ENCODE measurements at places on chromosomes 5 and 9.

GRCh38 chr9:69253057-69253456, 72.0 kb upstream of the ENTREP1 start:
- DNase-seq = no peak

GRCh38 chr5:95296291-95296690, 11.4 kb upstream of the MCTP1 start:
- DNase-seq = no peak

DNA sequence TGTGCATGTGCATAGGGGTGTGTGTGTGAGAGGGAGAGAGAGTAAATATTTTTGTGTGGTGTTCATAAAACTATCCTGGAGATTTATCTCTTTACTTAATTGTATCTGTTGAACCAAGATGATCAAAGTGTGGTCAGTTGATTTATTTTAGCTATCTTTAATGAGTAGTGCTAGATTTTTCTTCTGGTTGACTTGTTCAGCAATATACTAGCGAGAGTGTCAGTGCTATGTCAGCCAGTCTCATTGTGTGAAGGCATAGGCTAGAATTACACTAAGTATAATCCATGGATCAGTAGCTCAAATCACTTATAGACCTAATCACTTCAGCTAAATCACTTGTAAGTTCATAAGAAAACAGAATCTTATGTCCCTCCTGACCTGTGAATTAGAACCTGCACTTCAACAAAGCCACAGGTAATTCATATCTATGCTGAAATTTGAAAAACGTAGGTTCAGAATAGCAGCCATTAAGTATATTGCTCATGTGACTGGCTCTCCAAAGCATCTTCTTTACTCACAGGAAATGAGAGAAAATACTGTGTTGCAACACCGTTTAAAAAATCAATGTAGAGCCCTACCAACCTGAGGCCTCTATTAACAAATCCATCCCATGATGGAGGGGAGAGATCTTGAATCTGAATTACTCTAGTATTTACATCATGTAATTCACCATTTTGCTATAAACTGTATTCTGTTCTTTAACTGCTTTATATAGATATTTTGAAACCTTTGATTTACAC, 203.1 kb upstream of the ACTBL2 start:
- no peak for DNase-seq

DNA sequence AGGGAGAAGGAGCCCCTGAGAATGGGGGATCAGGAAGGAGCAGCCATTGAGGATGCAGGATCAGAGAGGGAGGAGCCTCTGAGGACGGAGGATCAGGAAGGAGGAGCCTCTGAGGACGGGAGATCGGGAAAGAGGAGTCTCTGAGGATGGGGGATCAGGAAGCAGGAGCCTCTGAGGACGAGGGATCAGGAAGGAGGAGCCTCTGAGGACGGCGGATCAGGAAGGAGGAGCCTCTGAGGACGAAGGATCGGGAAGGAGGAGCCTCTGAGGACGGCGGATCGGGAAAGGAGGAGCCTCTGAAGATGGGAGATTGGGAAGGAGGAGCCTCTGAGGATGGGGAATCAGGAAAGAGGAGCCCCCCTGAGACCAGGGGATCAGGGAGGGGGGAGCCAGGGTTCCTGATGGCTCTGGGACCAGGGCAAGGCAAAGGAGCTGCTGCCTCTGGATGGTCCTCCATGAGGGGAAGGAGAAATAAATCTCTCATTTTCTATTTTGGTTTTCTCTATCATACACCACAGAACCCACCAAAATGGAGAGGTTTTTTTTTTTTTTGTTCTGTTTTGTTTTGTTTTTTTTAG, 22.6 kb upstream of the SARDH start:
- DNase-seq = no peak

GRCh38 chr9:95206143-95206542, 111.4 kb downstream of the FANCC start:
- DNase-seq = no peak

- no peak for DNase-seq
These were observed 127.3 kb upstream of the NR4A3 start for GRCh38 chr9:99694393-99694792.

DNA sequence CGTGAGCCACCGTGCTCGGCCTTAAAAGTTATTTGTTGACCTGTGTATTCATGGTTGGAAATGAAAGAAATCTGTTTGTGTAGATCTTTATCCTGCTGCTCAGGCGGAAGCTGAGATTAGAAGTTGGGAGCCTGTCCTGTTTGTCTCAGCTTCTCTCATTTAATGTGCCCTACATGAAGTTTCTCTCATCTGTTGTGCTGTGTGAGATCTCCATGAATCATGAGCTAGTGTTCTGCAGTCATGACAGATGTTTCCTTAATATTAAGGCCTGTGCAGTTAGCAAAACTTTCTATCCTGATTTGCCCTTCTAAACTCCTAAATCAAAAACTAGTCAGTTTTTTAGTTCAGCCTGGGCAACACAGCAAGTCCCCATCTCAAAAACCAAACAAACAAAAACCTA, 59.5 kb downstream of the FAM78A start:
- no peak for DNase-seq

GRCh38 chr5:119322948-119323537, 32.8 kb upstream of the TNFAIP8 start:
- peak; percentile 49 for DNase-seq

DNA sequence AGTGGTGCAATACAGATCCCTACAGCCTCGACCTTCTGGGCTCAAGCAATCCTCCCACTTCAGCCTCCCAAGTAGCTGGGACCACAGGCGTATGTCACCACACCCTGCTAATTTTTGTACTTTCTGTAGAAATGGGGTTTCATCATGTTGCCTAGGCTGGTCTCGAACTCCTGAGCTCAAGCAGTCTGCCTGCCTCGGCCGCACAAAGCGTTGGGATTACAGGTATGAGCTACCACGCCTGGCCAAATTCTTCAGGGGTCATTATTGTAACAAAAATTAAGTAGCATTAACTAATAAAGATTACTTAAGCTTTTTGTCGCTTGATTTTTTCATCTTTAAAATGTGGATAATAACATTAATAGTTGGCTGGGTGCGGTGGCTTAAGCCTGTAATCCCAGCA, 195.3 kb upstream of the IER5L start:
- DNase-seq = no peak

- DNase-seq = no peak
These were observed 156.4 kb upstream of the RUSC2 start for GRCh38 chr9:35333551-35333950.

DNA sequence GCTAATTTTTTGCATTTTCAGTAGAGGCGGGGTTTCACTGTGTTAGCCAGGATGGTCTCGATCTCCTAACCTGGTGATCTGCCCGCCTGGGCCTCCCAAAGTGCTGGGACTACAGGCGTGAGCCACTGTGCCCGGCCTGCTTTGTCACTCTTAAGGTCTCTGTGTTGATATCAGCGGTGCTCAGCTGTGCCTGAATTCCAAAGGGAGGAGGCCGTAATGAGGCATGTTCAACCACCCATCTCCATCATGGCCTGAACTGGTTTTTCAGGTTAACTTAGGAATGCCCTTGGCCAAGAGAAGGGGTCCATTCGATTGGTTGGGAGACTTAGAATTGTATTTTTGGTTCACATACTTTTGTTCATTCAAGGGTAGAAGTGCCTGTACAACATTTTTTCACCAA, 22.0 kb downstream of the HSD17B3 start:
- DNase-seq = no peak

DNA sequence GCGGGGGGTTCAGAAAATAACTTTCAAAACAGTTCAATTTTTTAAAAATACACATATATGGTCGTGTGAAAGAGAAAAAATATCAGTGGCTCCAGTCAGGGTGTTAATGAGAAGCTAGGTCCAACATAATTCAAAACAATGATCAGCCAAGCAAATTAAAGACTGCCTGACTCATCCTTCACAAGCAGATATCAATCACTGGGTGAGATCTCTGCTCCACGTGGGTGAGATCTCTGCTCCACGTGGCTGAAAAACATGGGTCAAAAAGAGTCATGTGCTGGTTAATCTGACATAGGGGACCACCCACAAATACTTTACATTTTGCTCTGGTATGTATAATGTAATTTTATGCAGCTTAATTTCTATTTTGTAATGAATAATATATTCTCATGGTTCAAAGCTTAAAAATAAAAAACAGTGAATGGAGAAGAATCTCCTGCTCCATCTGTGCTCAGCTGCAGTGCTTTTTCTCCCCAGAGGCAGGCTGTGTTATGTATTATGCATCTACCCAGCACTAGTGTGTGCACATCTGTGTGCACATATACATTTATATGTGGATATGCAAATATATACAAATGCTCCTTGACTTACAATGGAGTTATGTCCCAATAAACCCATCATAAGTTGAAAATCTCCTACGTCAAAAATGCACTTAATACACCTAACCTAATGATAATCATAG, 93.1 kb upstream of the S1PR3 start:
- no peak for DNase-seq

- no peak for DNase-seq
These were observed 6.3 kb downstream of the NR4A3 start for GRCh38 chr9:99828054-99828416.

DNA sequence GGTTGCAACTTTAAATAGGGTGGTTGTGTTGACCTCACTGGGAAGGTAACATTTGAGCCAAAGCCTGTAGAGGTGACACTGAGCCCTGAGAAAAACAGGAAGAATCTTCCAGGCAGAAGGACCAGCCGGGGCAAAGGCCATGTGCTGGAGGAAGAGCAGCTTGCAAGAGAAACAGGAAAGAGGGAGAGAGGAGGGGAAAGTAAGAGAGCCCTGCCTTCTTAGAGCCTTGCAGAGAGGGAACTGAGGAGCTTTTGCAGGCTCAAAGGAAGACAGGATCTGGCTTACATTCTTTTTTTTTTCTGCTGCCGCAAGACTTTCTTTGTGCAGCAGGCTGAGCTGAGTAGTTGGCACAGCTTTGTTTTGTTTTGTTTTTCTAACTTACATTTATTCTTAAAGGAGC, 17.4 kb downstream of the C9orf153 start:
- no peak for DNase-seq

DNA sequence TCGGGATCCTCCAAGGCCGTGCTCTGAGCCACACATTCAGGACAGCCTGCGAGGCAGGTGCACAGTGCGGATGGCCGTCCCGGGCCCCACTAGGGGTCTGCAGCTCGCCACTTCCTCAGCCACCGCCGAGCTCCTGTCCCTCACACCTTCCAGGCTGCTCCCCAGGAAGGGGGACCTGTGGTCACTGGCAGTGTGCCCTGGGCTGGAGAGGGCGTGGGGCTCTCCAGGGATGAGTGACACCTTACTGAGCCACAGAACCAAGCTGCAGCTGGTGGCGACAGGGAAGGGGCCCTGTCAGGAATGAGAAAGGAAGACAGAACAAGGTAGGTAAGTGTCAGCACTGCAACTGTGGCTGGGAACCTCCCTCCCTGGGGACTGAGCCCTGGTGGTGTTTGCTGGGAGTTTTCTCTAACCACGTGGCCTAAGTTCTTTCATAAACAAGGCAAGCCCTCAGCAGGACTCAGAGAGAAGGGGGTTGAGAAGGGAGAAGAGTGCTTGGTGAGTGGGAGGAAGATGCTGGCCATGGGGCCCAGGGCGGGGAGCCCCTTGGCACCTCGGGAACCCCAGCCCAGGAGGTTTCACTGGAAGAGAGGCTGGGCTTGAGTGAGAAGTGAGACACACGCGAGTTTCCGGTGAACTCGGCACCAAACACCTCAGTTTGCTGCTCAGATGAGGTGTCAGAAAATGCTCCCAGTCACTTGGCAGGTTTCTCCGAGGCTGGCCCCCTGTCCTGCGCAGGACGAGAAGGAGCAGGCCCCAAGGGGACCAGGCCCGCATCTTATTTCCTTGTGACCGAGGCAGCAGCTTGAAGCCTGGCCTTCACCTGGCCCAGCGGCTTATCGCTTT, 5.2 kb downstream of the IL13 start:
- DNase-seq = peak; percentile 73

DNA sequence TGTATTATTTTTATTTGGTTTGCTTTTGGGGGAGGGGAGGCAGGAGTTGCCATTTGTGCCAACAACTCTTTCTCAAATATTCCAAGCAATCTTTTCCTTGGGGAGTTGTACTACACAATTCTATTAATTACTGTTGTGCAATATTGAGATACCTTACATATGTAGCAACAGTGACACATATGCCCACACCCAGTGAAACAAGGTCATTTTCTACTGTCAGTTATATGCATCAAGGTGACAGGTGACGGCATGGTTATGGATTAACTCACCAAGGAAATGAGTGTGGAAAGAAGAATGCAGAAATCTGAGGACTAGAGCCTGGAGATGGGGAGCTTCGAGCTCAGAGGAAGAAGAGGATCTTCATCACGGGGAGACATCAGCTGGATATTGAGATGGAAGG, 17.9 kb upstream of the MSMP start:
- no peak for DNase-seq

DNA sequence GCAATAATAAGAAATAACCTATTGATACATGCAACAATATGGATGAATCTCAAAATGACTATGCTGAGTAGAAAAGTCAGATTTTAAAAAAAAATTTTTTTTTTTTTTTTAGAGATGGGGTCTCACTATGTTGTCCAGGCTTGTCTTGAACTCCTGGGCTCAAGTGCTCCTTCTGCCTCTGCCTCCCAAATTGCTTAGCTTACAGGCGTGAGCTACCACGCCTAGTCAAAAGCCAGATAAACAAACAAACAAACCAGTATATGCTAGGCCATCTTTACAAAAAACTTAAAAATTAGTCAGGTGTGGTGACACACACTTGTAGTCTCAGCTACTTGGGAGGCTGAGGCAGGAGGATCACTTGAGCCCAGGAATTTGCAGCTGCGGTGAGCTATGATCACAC, 79.0 kb downstream of the MED27 start:
- no peak for DNase-seq

GRCh38 chr5:34608859-34609648, 47.1 kb upstream of the RAI14 start:
- no peak for DNase-seq

GRCh38 chr5:155316070-155316714, 302.6 kb downstream of the KIF4B start:
- no peak for DNase-seq

GRCh38 chr5:17352223-17352622, 134.8 kb downstream of the BASP1 start:
- no peak for DNase-seq

- DNase-seq = no peak
These were observed 47.1 kb upstream of the RICTOR start for GRCh38 chr5:39121315-39121714.

- DNase-seq = no peak
These were observed 218.2 kb downstream of the GADD45G start for GRCh38 chr9:89822996-89823395.

DNA sequence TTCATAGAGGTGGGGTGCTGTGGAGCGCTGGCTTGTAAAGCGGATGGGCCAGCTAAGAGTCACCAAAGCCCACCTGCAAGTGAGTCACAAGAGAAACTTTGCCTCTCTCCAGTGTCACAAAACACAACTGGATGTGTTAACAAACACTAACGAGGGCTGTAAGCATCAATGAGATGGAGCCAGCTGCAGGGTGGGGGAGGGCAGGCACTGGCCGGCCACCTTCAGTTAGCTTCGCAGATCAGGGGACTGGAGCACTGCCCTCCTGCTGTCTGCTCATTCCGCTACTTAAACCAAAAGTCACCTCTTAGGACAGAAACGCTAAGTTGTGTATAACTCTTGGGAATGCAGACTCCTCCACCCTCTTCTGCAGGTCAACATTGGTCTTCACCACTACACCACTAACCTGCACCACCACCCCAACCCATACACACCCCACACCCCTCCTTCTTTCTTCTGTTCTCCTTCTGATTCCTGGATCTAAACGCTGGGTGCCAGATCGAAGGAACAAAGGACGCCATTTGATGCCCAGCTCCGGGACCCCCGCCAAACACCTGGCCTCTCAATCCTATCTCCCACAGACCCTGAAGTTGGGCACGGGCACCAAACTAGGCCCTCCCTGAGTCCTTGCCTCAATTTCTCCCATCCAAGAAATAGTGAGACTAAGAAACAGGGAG, 2.1 kb downstream of the ARSI start:
- no peak for DNase-seq
